ENCODE measurements at places on chromosomes 5 and 9.

DNA sequence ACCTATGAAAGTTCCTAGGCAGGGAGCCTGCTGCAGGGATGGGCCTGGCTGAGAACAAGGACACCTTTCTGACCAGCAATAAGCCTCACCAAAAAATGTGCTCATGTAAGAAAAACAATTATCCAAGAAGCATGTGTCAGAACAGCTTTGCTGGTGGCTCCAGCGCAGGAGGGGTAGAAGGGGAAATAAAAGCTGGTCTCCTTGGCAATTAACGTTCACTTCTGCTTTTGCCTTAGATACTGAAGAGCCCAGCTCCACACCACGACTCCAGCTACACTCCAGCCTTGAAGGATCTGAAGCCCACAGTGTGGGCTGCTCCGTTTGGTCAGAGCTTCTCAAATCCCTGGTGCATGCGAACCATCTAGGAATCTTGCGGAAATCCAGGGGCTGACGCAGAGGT lies 107.6 kb upstream of the PHYKPL start:
- no peak for DNase-seq

GRCh38 chr5:131262953-131263541 lies 806 bp upstream of the CDC42SE2 start:
- peak; percentile 72 for DNase-seq

GRCh38 chr5:109453251-109453650 lies 43.5 kb upstream of the PJA2 start:
- DNase-seq, result no peak

- no peak for DNase-seq
Observed at GRCh38 chr5:95881833-95882232, 59.3 kb upstream of the GLRX start.

DNA sequence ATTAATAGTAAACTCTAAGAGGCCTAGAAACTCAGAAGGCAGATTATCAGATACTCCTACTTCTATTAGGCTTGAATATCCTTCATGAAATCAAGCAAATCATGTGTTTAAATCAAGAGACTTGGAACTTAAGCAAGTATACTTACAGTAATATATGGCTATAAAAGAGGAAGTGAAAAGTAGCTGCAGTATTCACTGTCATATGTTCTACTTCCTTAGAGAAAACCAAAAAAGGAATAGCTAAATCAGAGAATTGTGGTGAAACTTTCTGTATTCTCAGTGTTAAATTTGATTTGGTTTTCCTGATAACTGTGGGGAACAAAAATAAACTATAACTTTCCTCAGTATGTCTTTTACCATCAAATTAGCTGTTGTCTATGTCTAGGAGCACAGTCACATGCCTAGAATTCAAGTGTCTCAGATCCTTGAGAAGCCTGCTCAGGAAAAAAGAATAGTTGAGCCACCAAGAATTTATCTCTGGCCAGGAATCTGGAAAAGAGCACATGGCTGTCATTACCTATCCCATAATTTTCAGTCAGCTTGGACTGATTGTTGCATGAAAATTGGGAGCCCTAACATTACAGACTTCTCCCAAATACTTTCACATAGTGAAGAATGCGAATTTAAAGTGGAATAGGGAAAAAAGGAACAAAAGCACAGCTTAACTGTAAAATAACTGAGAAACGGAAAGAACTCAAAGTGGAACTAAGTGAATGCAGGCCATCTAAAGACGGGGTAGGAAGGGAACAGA lies 1.7 kb downstream of the FKBP15 start:
- no peak for DNase-seq

GRCh38 chr9:136942112-136942880 lies 2.2 kb downstream of the FBXW5 start:
- no peak for DNase-seq

GRCh38 chr9:111163716-111164389 lies 125.6 kb upstream of the LPAR1 start:
- no peak for DNase-seq

- no peak for DNase-seq
Observed at GRCh38 chr9:70405808-70406433, 8.5 kb downstream of the KLF9 start.

GRCh38 chr5:122921826-122922225 lies 76.4 kb downstream of the SNX24 start:
- DNase-seq, result no peak

- no peak for DNase-seq
Observed at GRCh38 chr5:131671409-131671808, 36.4 kb upstream of the RAPGEF6 start.

GRCh38 chr9:85118990-85119755 lies 449.6 kb downstream of the NTRK2 start:
- peak; percentile 97 for DNase-seq

GRCh38 chr5:173768891-173769290 lies 119.3 kb upstream of the CPEB4 start:
- DNase-seq, result no peak

- DNase-seq, result no peak
Observed at GRCh38 chr5:131195696-131196095, 25.0 kb downstream of the LYRM7 start.

DNA sequence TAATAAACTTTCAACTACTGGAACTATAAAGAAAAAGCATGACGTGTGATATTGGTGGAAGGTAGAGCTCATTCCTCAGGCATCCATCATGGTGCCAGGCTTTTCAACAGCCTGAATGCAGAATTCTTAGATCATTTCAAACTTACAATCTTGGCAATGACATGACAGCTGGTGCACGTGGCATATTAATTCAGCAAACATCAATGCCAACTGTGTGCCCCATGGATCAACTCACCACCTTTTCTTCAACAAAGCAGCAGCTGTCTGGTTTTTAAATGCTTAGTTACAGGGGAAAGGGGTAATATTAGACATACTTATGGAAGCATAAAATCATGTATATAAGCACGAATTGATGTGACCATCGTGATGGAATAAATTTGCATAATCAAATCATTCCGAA lies 56.0 kb upstream of the OR13F1 start:
- DNase-seq, result no peak

GRCh38 chr5:93736284-93736683 lies 5.1 kb downstream of the POU5F2 start:
- DNase-seq, result no peak

All from SW480 (cell line).